ENCODE measurements at places on chromosomes 4 and X.

GRCh38 chr4:55615008-55615407 lies 21.1 kb downstream of the NMU start:
- no peak for DNase-seq

GRCh38 chr4:56220261-56220660 lies 167.0 kb downstream of the AASDH start:
- DNase-seq = peak; percentile 46

DNA sequence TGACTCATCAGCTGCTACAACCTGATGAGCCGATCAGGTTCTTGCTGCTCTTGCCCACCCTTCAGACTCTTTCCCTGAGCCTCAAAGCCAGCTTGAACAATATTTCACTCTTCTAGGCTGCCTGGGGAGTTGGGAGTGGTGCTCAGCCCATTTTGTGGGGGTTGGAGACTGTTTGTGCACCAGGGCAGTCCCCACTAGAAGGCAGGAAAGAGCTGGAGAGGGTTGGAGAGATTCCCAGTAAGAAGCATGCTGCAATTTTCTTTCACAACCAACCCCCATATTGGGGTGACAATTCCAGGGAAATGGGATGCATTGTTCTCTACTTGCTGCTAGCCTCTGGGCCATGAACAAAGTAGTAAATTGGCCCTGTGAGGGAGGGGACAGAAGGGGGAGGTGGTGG lies 44.1 kb downstream of the SLC16A2 start:
- DNase-seq = no peak

DNA sequence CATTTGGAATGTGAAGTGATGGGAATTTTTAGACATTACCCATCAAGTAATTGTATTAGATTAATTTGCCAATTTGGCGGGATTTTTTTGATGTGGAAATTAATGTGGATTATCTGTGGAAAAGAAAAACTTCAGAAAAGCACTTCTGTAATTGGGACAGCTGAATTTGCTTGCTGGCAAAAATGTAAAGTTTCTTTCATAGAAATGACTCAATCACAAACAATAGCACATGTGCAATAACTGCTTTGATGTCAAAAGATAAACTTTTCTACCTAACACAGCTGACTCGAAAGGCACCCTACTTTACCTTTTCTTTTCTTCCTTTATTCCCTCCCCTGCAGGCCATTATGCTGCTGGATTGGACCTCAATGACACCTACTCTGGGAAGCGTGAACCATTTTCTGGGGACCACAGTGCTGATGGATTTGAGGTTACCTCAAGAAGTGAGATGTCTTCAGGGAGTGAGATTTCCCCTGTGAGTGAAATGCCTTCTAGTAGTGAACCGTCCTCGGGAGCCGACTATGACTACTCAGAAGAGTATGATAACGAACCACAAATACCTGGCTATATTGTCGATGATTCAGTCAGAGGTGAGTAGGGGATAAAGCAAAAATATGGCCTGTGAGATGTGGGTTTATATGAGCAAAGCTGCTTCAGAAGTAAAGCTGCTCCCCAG lies 1.4 kb downstream of the AREG start:
- DNase-seq = no peak

- no peak for DNase-seq
These were observed 193.1 kb upstream of the GPC4 start for GRCh38 chrX:133608406-133608805.

GRCh38 chrX:116009861-116010710 lies 160.5 kb upstream of the AGTR2 start:
- peak; percentile 54 for DNase-seq
